ENCODE measurements at places on chromosomes 5 and 9.

DNA sequence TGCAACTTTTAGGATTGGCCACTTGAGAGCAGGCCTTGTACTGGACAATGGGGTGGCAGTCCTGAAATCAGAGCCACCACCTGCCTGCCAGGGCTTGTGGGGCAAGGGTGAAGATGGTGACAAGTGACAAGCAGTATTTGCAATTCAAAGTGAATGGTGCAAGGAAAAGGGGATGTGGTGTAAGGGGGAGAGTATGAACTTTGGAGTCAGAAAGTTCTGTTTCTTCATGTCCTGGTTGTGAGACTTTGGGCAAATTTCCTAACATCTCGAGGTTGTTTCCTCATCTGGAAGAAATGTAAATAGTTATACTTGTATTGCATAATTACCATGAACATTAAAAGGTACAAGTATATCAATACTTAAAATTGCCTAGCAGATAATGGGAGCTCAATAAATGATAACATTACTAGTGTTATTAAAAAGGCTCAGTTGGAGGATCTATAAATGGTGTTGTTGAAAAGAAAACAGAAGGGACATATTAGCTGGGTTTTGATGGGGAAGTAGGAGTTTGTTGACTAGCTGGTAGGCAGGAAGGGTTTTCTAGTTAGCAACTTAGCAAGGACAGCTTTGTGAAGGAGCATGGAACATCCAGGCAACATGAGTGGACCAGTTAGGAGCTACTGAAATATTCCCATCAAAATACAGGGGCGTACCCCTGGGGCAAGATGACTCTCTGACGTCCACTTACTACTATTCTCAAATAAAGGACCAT, 21.3 kb upstream of the MEGF9 start:
- no peak for DNase-seq

- DNase-seq, result no peak
Measured at GRCh38 chr5:72651779-72652178, 144.6 kb upstream of the ZNF366 start.

DNA sequence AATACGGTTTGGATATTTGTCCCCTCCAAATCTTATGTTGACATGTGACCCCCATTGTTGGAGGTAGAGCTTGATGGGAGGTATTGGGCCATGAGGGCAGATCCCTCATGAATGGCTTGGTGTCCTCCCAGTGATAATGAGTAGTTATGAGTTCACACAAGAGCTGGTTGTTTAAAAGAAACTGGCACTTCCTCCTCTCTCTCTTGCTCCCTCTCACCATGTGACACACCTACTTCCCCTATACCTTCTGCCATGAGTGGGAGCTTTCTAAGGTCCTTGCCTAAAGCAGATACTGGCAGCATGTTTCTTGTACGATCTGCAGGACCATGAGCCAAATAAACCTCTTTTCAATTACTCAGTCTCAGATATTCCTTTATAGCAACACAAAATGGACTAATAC, 132.0 kb downstream of the PIK3R1 start:
- DNase-seq, result no peak

GRCh38 chr5:153704110-153704509, 213.6 kb downstream of the GRIA1 start:
- DNase-seq, result no peak

DNA sequence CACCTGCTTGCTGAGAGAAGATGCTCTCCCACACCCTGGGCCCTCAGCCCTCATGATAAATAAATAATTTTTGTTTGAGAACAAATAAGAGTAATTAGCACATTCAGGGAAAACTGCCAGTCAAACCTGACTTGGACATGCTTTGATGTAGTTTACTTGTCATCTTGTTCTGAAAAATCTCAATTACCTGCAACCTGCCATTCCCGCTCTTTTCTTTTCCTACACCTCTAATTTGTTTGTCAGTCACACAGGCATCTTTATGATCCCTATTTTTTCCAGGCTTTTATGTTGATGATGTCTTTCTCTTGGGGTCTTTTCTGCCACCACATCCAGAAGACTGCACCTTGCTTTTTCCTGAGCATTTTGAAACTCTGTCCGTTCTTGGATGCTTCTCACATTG, 28.6 kb upstream of the TGFBI start:
- no peak for DNase-seq

- DNase-seq, result no peak
Measured at GRCh38 chr9:75830303-75830702, 60.2 kb upstream of the PCSK5 start.
